ENCODE measurements at places on chromosomes 6 and 20. TPM values are rescaled to one million over a fixed set of nuclear protein-coding genes. Genes with fewer than 3 reads are reported as not detected.
A peak's percentile ranks its signal among the peaks of the same experiment; 100 is the strongest.

Gene CGA
- 2.2 TPM for polyA plus RNA-seq

Gene CST3
- 149 TPM for polyA plus RNA-seq

Gene CST1
- polyA plus RNA-seq, result not detected

DNA sequence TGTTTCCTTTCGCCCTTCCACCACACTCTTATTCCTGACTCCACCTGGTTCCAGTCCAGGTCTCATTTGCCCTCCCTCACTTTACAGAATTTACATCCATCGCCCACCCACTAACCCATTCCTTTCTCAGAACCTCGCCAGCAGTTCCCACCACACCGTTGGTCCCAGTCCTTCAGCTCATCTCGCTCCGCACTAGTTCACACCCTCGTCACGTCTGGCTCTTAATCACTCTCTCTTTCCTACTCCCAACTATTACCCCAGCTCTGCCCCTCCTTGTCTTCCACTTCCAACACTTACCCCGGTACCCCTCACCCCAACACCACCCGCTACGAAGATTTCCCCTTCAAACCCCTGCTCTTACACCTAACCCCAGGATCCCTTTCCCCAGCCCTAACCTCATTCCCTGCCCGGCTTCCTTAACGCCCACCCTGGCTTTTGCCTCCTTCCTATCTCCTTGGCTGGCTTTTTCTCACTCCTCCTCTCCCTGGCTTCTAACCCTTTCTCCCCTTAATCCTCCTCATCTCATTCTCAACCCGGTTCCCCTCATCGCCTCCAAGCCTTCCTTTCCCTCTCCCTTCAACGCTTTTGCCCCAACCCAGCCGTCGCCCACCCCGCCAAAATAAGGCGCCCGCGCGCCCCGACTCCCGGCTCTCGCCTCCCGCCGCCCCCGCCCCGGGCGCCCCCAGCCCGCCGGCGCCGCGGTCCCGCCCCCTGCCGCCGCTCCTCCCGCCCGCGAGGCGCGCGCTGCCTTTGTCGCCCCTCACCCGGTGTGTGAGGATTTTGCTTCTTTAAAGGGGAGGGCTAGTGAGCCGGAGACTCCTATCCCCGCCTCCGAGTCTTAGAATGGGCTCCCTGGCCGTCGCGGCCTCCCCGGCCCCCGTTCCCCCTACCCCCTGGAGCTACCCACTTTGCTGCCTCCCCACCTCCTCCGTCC lies 542 bp downstream of the USP49 start:
- peak; percentile 28 for DNase-seq

- DNase-seq, result no peak
Measured at GRCh38 chr6:16759181-16759645, 2.0 kb downstream of the ATXN1 start.

DNA sequence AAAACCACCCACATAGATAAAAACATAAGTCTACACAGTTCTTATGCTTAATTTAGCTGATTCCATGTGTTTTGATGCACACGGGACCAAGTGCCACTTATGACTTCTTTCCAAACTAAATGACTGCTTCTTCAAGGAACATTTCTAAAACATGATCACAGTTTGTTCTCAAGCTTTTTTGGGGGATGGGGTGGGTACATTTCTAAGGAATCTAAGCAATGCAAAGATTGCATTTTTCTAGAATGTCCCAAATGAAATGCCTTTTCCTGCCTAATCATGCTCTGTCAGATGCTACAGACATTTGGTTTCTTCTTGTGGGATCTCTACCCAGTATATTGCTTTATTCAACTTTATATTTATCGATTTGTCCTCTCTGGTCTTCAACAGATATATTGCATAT lies 496.8 kb upstream of the JAG1 start:
- DNase-seq, result no peak

Gene SAMHD1
- polyA plus RNA-seq, result 19.6 TPM

- no peak for DNase-seq
Measured at GRCh38 chr20:62208795-62209755, 11.0 kb downstream of the HRH3 start.

Gene TINAG
- 27.1 TPM for polyA plus RNA-seq

Gene BCAS1
- 2.6 TPM for polyA plus RNA-seq

DNA sequence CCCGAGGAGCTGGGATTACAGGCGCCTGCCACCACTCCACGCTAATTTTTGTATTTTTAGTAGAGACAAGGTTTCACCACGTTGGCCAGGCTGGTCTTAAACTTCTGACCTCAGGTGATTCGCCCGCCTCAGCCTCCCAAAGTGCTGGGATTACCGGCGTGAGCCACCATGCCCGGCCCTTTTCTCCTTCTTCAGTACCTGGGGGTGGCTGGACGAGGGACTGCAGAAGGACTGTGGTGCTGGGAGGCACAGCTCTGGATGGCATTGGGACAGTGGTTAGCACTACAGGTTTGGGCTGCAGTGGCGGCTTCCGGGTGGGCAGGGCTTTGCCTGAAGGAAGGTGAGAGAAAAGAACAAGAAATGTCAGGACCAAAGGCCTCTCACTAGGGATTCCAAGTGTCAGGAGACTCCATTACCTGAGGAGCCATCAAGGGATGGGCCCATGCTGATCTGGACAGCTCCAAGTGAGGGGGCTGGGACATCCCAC lies 7.4 kb downstream of the ATF6B start:
- no peak for DNase-seq

DNA sequence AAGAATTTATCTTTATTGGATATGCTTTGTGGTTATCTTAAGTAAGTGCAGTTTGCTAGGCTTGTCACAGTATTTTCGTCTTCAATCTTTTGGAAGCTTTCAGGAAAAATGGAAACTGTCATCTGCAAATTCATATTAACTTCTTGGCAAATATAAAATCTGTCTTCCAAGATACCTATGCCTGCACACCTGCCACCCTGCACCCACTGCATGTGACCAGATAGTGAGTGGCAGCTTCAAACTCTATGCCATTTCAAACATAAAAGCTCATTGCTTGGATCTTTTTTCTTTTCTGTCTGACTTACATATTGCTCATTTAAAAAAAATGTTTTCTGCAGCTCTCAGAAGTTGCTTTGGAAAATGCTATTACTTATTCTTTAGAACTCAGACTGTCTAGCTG lies 14.1 kb downstream of the OPRM1 start:
- no peak for DNase-seq

Gene FAM209A
- 0.26 TPM for polyA plus RNA-seq

- no peak for DNase-seq
Measured at GRCh38 chr6:163349696-163350095, 64.8 kb upstream of the QKI start.

DNA sequence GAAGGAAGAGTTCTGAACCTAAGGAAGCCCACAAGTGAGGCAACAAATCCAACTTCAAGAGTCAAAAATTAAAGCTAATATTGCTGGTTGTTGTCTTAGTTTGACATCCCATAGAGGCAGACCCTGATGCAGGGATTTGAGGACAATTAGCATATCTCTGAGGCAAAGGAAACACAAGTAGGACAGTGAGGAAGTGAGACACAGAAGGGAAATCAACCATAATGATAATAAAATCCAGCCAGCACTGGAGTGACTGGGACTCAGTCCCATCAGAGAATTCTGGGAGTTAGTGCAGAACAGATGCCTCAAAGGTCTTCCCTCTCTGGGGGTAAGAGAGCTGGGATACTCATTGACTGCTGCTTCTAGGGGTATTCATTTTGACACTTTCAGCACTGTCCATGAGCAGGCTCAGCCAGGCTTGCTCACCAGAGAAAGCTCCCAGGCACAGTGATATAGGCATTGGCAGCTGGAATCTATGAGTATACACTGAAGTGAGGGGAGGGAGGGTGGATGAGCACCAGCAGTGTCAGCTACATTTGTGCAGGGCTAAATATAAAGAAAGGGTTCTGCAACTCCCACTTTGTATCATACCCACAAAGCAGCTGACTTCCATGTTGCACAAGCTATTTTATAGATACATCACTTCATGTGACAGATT lies 43.4 kb upstream of the SPTLC3 start:
- no peak for DNase-seq

Gene ETV7
- polyA plus RNA-seq, result 0.13 TPM

GRCh38 chr6:107684996-107685395 lies 139.1 kb downstream of the SCML4 start:
- DNase-seq, result no peak

Gene PRICKLE4
- polyA plus RNA-seq, result 6.0 TPM

Gene ELOVL4
- polyA plus RNA-seq, result 3.5 TPM
